ENCODE measurements at places on chromosomes 5 and 9.
A peak's percentile ranks its signal among the peaks of the same experiment; 100 is the strongest.

GRCh38 chr5:110665184-110665726 is 61.2 kb downstream of the TMEM232 start:
- no peak for DNase-seq

GRCh38 chr5:178675922-178676321 is 49.1 kb upstream of the CLK4 start:
- DNase-seq, result no peak

GRCh38 chr9:34651876-34652601 is at the start of gene IL11RA:
IL11RA (plus strand) TSS chr9:34652185; CDS start chr9:34655218, 3,033 bp downstream.
- peak; percentile 59 for DNase-seq

GRCh38 chr5:121090822-121091221 is 626.7 kb downstream of the PRR16 start:
- DNase-seq, result no peak

GRCh38 chr9:35432076-35432475 is 57.8 kb upstream of the RUSC2 start:
- no peak for DNase-seq

DNA sequence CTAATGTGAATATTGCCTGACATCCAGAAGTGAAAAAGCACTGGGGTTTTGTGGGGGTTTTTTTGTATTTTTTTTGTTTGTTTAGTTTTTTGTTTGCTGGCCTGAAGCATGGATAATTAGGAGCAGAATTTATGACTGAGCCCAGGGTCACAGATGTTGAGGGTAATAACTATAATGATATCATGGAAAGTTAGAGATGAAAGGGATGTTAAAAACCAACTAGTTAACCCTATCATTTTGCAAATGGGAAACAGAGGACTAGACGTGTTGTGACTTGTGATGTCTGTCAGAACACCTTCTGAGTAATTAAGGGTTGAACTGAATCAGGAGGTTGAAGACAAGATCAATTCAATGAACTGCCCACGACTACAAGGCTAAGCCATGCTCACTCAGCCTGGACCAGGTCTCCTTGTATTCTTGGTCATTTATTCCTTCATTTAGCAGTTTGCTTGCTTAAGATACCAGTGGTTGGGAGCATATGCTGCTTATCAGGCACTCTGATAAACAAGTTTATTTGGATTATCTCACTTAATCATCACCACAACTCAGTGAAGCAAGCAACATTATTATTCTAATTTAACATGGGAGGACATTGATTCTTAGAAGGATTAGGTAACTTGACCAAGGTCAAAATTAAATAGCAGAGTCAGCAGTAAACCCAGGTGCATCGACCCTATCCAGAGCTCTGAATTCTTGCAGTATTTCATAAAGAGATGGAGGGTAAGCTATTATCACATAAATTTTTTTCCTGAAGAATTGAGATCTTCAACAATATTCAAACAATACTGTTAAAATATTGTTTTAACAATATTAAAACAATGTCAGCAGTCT is 75.7 kb upstream of the PIK3R1 start:
- DNase-seq, result no peak

GRCh38 chr9:26125693-26126092 is 447.4 kb upstream of the TUSC1 start:
- no peak for DNase-seq

- DNase-seq, result no peak
Observed at GRCh38 chr5:36919650-36920049, 43.1 kb downstream of the NIPBL start.

DNA sequence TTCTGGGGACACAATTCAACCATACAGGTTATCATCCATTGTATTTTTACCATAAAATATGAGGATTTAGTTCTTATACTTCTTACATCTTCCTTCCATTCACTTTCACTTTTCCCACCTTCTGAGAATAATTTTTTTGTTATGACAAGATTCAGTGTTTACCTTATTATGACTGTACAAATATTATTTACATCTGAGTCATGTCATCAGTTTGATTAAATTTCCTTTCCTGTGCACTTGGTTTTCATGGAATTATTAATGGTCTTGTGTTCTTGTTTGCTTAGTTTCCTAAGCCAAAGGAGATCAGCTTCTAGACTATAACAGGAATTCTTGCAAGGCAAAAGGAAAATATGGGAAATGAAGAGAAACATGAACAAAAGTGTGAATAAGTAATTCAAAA is 366.5 kb downstream of the TMEM38B start:
- DNase-seq, result no peak

- DNase-seq, result peak; percentile 31
Observed at GRCh38 chr5:137190441-137190840, 308.7 kb downstream of the SPOCK1 start.

DNA sequence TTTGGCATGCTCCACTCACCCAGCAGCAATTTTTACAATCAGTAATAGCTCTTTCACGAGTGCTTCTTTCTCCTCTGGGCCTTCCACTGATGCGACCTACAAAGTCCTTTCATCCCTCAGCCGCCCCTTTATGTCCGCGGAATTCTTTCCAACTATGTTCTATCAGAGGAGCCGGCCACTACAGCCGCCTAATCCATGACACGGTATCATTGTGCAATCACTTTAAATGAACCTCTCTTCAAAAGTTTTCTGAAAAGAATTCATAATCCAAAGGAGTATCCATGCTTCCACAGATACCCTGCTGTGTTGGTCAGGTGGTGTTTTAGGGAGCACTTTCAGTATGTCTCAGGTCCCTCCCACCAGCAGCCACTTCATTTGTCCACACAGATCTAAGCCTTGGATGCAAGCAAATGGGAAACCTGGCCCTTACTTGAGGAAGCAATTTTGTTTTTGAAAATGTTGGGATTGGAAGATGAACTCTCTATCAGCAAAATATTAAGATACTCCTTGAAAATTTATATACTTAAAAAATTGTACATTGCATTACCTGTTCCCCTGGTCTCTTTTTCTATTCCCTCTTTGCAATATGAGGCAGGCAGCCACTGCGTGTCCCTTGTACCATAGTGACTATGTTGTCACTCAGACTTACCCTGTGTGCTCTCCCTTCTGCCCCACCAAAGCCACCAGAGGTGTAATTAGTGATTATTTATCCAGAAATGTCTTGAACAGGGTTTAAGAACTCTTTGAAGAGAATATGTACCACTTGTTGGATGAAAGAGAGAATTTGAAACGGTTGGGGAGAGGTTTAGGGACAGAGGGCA is 12.9 kb upstream of the MEF2C start:
- no peak for DNase-seq

GRCh38 chr5:159668556-159668955 is 247.7 kb upstream of the ADRA1B start:
- no peak for DNase-seq

GRCh38 chr5:171629628-171630349 is 155.8 kb upstream of the SMIM23 start:
- DNase-seq, result no peak

- no peak for DNase-seq
Observed at GRCh38 chr5:82446809-82447208, 168.7 kb upstream of the RPS23 start.

- DNase-seq, result no peak
Observed at GRCh38 chr5:23727271-23727670, 219.9 kb downstream of the PRDM9 start.

- no peak for DNase-seq
Observed at GRCh38 chr9:76759732-76760131, 4.5 kb upstream of the PCA3 start.

- no peak for DNase-seq
Observed at GRCh38 chr5:80368661-80369480, 39.0 kb upstream of the ZFYVE16 start.

DNA sequence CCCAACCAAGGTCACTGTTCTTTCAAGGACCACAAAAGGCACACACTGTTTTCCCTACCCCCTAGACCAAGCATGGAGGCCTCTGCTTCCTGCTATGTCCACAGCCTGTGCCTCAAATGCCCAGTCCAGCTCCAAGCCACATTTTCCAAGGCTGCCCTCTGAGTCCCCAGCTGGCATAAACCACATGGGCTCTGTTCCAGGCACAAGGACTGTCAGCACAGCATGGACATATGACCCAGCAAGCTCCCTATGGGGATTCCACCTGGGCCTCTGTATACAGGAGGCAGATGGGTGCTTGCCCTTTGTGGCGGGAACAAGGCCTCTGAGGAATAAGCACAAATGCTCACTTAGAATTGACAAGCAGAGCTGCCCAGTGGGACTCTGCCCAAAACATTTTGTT is 115.2 kb downstream of the SPOCK1 start:
- DNase-seq, result no peak

- DNase-seq, result no peak
Observed at GRCh38 chr9:135228345-135228982, 141.0 kb downstream of the OLFM1 start.

DNA sequence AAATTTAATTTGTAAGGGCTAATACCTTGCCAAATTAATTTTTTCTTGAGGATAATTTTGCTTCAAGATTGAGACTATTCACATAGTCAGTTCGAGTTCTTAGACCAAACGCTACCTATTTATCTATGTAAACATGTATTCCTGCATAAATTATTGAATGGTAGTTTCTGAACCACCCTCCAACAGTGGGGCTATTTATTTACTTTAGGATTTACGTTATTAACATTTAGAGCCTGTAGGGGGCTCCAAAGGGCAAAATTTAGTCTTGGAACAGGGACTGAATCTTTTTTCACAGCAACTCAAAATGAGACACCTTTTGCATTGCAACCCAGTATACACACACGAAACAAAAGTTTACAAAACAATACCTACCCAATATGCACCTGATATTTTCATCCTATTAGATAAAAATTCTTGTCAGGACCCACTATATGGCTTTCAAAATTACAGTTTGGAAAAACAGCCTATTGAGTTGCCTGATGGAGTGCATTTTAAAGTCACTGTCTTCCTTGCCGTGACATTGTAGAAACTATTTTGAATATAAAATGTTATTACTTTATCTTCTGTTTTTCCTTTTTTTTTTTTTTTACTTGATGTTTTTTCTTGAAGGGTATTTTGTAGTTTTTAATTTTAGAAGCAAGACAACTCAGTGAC is 47.1 kb upstream of the POU4F3 start:
- peak; percentile 7 for DNase-seq

DNA sequence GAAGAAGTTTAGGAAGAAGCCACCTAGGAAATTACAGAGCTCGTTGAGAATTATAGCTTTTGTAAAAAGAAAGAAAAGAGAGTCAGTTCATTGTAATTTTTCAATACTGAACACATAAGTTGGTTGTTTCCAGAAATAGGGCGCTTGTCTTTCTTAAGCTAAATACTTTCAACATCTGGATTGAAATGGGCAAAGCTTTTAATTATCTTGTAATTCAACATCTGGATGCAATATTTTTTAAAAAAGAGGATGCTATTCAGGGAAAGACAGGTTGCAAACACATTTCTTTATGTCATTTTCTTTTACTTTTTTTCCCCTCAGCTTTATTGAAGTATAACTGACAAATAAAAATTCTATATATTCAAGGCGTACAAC is 100.7 kb upstream of the TRPC7 start:
- no peak for DNase-seq

DNA sequence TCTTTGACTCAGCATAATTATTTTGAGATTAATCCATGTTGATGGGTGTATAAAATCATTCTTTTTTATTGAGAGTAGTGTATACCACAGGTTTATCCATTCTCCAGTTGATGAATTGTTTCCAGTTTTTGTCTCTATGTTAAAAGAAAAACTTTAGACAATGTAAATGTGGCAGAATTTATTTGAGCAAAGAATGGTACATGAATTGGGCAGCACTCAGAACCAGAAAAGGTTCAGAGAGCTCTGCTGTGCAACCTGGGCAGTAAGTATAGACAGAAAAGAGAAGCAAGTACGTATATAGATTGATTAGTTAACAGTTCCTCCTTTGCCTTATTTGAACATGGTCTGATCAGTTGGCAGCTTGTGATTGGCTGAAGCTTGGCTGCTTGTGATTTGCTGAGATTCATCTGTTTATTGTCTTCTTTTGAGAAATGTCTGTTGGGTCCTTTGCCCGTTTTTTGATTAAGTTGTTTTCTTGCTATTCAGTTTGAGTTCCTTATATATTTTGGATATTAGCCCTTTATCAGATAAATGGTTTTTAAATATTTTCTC is 41.4 kb downstream of the CDC42SE2 start:
- DNase-seq, result no peak

DNA sequence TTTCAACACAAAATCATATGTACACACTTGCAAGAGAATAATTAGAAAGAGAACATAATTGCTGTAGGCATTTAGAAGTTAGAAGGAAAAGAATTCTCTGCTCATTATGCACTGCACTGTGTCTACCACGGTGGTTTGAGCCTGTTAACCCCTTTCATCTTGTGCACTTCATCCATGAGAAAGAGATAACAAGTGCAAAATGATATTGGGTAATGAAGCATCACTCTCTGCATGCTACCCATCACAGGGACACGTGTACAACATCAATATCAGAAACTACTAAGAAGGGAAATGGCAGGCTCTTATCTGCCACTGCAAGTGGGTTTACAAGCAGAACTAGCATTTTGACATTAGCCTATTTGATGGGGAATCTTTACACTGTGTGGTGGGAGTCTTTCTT is 202.6 kb downstream of the CDH12 start:
- no peak for DNase-seq

- DNase-seq, result no peak
Observed at GRCh38 chr5:124156415-124156996, 589.9 kb downstream of the ZNF608 start.

DNA sequence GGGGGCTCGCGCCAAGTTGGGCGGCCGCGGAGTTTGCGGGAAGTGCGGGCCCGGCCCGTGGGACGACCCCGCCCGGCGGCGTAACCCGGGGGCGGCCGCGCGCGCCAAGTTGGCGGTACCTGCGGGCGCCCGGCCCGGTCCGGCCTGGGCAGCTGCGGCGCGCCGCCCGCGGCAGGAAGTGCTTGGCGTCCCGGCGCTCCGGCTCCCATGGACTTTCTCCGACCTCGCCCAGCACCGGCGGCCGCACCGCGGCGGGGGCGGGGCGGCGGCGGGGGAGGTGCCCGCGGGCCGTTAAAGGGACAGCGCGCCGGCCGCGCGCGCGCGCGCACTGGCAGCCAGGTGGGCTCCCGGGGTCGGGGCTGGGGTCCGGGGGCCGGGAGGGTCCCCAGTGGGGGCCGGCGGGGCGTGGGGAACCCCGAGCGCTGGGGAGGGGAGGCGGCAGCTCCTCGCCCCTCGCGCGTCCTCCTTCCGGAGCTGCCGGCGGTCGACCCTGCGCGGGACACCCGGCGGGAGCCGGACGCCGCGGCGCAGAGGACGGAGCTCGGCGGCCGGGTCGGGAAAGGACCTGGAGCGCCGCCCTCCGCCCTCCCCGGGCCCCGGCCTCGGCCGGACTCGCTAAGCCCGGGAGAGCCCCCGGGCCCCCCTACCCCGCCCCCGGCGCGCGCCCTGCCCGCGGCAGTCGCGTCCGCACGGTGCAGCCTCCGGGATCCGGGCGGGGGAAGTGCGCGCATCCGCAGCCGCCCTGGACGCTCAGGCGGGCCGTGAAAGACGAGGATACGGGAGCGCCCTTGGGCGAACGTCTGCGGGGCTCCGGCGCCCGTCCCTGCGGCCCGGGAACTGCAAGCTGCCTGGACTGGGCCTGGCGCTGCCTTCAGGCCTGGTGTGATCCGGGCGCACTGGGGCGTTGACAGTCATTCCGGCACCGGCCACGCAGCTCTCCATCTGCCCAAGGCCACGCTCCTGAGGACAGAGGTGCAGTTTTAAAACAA is at the start of gene NACC2:
NACC2 (minus strand) TSS at position 220 of the 989 bp plus-strand sequence. CDS start 44,768 bp downstream, outside the sequence.
- no peak for DNase-seq

- DNase-seq, result no peak
Observed at GRCh38 chr9:115327436-115328122, 209.6 kb upstream of the TNC start.

Data from AG09309 (cell line).